Stimulated activated CD4-positive, alpha-beta T cell treated with anti-CD3 and anti-CD28 coated beads, Interleukin-12 subunit alpha, Interleukin-12 subunit beta, amount 100 ng/mL, for 48 hours (primary cell): ENCODE measurements at places on chromosomes 4 and X.

DNA sequence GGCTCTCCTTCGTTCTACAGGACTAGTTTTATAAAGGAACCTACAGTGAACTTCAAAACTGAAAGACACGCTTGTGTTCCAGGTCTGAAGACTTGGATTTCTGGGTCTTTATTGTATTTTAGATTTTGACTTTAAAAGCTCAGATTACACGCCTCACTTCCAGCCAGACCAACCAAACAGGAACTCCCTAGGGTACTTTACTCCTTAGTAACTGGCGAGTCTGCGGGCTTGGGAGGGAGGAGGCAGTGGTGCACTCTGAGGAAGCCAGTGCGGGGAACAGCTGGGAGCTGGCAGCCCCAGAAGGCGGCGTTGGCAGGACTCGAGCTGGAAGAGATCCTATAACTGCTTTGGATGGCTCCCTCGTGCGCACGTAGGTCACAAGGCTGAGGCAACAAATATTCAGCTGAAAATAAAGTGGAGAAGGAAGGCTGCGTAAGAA is 391 bp upstream of the PHKA1 start:
- DNase-seq, result no peak

GRCh38 chrX:129617420-129617819 is 37.3 kb downstream of the APLN start:
- no peak for DNase-seq

- DNase-seq, result no peak
Observed at GRCh38 chr4:142944565-142944964, 98.5 kb upstream of the INPP4B start.

DNA sequence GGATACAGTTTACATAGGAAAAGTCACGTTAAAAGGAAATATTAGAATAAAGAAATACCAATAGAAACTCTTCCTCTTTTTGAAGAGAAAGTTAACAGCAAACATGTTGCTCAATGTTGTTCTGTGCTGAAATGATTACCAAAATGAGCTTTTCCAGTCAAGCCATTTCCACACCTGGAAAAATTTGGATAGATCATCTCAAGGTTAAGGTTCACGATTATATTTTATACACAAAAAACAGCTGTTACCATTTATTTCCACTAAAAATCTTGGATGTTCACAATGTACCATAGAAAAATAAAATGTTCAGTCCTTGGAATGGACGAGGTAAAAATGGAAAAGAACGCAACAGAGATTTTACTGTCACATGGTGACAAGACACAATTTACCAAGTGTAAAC is 218.7 kb downstream of the SCFD2 start:
- DNase-seq, result no peak

GRCh38 chr4:52195869-52196268 is 144.8 kb downstream of the SPATA18 start:
- DNase-seq, result no peak

GRCh38 chr4:27154706-27155105 is 294.1 kb downstream of the STIM2 start:
- DNase-seq, result no peak

- DNase-seq, result no peak
Observed at GRCh38 chr4:7823416-7823824, 116.2 kb downstream of the AFAP1 start.

GRCh38 chrX:152813206-152813605 is 17.4 kb downstream of the CETN2 start:
- DNase-seq, result no peak
